T-helper 9 cell (primary cell): ENCODE measurements at places on chromosomes 1 and 21.

- no peak for DNase-seq
These were observed 201.8 kb upstream of the GREM2 start for GRCh38 chr1:240813720-240814119.

- DNase-seq = no peak
These were observed 79.3 kb upstream of the SPAG17 start for GRCh38 chr1:118264343-118264742.

GRCh38 chr1:184428604-184429003 is 41.8 kb downstream of the C1orf21 start:
- no peak for DNase-seq

- peak; percentile 46 for DNase-seq
These were observed 15.9 kb downstream of the RNU5D-1 start for GRCh38 chr1:44714944-44715571.

- DNase-seq = no peak
These were observed 91.0 kb downstream of the TEX35 start for GRCh38 chr1:178603926-178604325.

- no peak for DNase-seq
These were observed 2.4 kb upstream of the PPP1R15B start for GRCh38 chr1:204414016-204414415.

GRCh38 chr1:156241926-156242325 is at the start of gene BGLAP:
Gene BGLAP, plus strand, starts transcription at chr1:156242184. Its CDS starts 48 bp downstream, at chr1:156242232.
- DNase-seq = no peak

GRCh38 chr1:23167353-23168078 is 1.1 kb downstream of the LUZP1 start:
- DNase-seq = peak; percentile 38

DNA sequence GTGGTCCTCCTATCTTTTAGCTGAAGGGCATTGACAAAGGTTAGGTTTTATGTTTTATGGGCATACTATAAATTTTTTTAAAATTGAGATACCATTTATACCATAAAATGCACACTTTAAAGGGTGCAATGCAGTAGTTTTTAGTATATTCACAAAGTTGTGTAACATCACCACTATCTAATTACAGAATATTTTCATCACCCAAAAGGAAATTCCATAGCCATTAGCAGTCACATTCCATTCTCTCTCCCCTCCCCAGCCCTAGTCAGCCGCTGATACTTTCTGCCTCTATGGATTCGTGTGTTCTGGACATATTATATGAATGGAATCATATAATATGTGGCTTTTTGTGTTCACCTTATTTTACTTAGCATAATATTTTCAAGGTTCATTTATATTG is 135.8 kb upstream of the B3GALT2 start:
- DNase-seq = no peak

DNA sequence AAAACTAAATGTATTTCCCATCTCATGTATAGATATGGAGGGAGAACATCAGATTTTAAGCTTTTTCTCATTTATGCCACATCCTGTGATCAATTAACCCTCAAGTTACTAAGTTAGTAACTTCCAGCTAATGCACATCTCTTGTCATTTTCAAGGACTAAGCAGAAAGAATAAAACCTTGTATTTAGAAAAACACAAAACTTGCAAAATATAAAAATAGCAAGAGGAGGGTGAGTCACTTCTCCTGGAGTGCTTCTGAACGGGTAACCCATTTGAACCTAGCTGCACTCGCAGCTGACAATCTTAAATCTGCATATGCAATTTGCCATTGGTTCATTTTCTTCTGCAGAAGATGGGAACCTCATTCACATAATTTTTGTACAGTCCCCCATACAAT is 500.5 kb downstream of the SETD4 start:
- DNase-seq = no peak

DNA sequence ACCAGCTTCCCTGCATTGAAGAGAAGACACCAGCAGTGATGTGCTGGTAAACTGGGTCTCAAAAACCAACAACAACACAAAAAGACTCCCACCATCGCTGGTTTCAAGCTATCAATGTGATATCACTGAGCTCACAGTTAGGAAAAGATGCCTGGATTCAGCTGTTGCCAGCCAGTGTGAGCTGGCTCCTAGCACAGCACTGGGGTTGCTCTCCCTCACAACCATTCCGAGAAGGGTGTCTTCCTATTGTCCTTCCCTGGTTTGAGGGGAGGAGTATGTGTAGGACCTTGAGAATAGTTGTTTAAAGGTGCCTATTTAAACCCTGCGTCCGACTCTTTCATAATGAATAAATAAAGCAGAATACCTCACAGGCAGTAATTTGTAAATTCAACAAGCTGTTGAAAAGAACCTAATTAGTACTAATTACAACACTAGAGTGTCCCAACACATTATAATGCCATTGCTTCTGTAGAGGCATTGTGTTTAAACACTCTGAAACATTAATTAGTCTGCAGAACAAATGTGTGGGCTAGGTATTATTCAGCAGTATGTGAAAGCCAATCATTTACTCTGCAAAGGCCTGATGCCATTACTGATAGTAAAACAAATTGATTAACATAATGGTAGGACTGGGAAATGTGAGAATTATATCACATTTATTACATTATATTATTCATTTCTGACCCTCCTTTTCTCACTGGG is 17.2 kb downstream of the NIBAN1 start:
- DNase-seq = no peak

DNA sequence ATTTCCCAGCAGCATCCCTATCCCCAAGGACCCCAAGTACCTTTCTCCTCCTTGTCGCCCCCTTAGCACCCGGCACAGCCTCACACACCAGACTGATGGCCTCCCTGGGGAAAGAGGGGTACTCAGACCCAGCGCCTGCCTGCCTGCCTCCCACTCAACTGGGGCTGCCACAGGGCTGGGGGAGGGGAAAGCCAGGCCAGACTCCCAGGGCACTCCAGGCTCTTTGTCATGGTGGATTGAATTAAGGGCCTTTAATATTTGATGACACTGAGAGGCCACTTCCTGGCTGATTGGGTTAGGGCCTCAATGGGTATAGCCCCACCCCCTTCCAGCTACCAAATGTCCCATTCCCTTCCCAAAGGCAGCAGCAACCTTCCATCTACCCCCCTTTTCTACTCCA is 1.8 kb downstream of the SHC1 start:
- DNase-seq = no peak

- DNase-seq = no peak
These were observed 5.9 kb downstream of the ZDHHC18 start for GRCh38 chr1:26832249-26832960.

- DNase-seq = no peak
These were observed 1.2 kb downstream of the LRP8 start for GRCh38 chr1:53326598-53327181.

DNA sequence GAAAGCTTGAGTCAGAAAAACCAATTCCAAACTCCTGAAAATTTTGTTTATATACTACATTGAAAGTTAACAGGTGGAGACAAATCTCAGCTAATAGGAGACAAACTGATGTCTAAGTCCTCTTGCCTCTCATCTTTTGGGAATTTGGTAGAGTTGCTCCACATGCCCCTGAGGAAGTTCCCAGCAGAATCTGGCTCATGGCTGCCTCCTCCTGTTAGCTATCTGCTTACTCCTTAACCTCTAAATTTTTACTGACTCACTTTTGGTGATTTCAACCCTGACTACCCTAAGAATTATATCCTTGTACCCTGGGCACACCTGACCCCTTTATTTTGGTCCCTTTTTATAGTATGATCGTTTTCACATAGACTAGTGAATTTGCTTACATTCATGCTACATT is 633.7 kb upstream of the USP24 start:
- DNase-seq = no peak

- DNase-seq = no peak
These were observed 47.5 kb upstream of the NEK7 start for GRCh38 chr1:198109371-198109715.

GRCh38 chr1:5973771-5974170 is 18.5 kb downstream of the NPHP4 start:
- no peak for DNase-seq

DNA sequence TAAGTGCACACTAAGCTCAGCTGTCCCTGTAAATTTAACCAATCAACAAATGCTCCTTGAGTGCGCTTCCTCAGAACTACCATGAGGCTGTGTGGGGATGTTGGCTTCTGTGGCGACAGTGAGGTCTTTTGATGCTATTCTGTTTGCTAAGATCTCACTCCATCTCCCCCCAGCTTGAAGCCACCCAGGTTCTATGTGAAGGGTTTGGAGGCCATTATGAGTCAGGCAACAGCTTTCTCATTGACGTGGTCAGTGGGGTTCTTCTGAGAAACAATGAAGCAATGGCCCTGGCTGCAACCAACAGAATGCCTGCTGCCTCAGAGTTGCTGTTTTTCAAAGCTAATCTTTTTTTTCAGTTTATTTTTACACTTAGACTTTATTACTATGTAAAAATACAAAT is 205.5 kb downstream of the PTBP2 start:
- no peak for DNase-seq

DNA sequence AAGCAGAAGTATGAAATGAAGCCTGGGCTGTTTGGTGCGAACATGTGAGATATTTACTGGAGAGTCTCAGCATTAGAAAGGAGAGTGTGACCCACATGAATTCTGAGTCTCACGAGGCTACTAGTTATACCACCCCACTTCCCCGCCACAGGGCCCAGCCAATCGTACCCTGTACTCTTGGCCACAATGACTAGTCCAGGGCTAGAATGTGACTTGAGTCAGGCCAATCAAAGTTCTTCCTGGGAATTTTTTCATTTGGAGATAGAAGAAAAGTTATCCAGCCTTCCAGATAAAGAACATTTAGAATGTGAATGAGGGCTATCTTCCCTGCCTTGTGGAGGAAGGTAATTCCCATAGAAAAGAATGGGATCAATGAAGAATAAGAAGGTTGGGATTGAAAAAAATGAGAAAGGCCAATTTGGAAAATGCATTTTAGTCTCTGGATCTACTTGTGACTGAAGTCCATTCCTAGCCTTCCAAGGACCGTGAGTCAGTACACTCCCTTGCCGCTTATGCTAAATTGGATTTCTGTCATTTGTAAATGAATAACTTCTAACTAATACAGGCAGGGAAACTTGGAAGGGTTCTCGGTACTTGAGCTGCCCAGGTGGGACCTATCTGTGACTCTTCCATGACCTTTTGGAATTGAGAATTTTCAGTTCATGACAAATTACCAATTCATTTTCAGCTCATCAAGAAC is 12.3 kb upstream of the RIMKLA start:
- DNase-seq = no peak

DNA sequence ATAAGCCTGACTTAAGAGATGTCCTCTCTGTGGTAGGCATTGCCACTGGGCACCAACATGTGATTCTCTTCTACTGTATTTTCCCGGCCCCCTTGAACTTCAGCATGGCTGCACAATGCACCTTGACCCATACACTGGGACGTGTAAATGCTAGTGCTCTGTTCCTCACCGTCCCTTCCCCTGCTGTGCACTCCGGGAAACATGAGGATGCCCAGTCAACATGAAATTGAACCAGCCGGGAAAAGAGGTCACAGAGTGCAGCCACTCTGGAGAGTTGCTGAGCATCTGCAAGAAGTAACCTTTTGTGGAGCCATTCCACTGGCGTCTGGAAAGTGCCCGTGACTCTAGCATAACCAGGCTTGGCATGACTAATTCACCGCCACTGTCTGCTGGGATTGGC is 646.7 kb downstream of the NPHP4 start:
- DNase-seq = no peak

DNA sequence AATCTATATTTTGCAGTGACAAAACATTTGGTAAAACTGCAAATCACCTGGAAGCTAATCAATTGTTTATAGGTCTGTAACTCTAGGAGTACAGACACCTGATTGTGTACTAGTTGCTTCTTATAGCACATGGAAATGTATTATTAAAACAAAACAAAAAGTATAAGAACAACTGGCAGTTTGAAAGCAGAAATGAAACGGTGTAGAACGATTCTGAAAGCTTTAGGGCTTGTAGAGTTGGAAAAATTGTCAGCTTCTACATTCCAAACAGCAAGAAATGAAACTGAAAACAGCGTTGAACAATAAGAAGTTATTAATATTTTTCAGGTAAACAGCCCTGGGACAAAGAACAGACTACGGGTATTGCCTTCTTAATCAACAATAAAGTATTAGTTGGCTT is 273.3 kb downstream of the OLFM3 start:
- no peak for DNase-seq

GRCh38 chr1:107664982-107665925 is 299.7 kb downstream of the VAV3 start:
- DNase-seq = no peak

- DNase-seq = no peak
These were observed 4.9 kb downstream of the CAMTA1 start for GRCh38 chr1:6790146-6790545.

DNA sequence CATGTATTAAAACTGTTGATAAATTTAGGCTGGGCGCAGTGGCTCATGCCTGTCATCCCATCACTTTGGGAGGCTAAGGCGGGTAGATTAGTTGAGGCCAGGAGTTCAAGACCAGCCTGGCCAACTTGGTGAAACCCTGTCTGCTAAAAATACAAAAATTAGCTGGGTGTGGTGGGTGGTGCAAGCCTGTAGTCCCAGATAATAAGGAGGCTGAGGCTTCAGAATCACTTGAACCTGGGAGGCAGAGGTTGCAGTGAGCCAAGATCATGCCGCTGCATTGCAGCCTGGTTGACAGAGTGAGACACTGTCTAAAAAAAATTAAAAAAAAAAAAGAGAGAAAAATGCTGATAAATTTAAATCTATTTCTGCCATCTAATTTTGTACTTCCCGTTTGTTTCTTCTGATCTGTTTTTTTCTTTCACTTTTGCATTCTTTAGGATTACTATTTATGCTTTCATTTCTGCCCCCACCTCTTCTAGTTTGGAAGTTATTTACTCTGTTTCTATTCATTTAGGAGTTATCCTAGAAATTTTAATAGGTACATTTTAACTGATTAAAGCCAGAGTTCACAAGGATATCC is 3.2 kb upstream of the DENND1B start:
- DNase-seq = no peak

DNA sequence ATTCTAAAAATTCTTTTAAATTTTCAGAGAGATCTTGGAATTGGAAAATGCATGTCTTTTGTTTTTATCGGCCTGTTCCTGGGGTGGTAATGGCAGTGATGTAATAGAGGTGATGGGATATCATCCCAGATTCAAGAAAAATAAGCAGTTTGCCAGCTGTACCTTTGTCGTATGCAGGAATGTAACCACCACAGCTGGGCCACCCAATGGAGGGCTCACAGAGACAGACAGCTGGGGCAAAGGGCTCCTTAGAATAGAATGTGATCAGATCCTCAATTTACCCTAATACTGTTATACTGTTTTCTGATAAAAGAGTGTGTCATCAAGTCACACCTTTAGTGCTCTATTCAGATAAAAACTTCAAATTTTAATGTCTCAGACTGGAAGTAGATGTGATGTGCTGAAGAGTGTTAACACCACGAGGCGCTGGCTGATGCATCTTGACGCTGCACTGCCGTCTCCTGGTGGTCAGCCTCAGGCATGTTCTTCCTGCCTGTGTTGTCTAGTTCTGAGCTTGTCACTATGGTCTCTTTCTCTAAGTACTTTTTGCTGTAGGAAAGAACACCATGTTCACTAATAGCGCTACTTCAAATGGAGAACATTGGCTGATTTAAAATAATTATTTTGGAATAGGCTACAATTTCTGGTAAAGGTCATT is 78.8 kb downstream of the C1orf21 start:
- no peak for DNase-seq

- no peak for DNase-seq
These were observed 38.8 kb upstream of the PGD start for GRCh38 chr1:10360045-10360444.
